Activated naive CD4-positive, alpha-beta T cell treated with Interleukin-2 at 50 U/mL for 16 hours (primary cell): ENCODE measurements at places on chromosomes 6 and 20.

DNA sequence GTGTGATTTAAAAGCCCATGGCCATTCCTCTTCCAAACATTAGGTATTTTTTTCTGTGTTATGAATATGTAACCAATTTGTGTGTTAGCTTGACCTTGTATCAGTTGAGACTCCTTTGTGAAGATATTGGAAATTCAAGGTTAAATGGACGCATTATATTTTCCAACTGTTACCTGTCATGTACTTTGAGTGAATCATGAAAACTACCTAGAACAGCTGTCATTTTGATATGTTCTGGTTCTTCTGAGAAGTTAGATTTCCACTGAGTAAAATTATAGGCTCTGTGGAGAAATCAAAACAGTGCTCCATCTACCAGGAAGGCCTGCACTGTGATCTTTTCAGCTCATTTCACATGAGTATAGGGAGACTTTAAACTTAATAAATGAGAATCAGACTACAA, 470.0 kb downstream of the NKAIN2 start:
- DNase-seq: no peak

GRCh38 chr20:57620274-57620990, at the start of gene ZBP1:
Gene ZBP1, minus strand, starts transcription at chr20:57620426. Its CDS starts 131 bp downstream, at chr20:57620295.
- peak; percentile 57 for DNase-seq

GRCh38 chr6:130900913-130901312, 73.7 kb downstream of the SMLR1 start:
- DNase-seq: no peak

DNA sequence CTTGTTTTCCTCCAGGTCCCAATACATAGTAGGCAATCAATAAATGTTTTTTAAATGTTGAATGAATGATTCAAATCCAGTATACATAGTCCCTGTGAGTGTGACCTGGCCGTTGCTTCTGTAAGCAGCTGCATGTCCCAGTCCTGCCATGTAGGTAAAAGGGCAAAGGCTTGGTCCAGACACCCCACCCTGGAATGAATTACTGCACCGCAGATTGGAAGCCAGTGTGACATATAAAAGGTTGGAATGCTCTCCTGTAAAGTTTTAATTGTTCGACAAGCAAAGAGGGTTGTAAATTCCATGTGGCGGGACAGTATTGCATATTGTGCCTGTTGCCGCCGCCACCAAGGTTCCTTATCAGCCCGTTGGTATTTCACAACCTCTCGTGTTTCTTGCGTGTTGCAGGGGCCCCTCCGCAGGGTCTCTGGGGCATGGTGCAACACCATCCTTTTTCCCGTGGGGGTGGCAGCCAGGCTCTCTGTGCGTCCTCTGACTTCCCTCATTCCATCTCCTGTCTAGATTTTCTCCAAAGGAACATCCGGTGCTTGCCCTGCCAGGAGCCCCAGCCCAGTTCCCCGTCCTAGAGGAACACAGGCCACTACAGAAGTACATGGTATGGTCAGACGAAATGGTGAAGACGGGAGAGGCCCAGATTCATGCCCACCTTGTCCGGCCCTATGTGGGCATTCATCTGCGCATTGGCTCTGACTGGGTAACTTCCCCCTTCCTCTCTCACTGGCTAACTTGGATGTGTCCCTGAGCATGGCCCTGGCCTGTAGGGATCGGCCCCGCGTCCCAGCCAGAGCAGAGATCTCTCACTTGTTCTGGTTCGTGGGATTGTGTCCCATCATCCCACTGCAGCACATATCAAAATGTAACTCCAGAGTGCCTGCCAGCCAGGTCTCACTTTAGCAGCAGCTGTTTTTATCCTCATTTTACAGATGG, 20.3 kb downstream of the POFUT1 start:
- no peak for DNase-seq

DNA sequence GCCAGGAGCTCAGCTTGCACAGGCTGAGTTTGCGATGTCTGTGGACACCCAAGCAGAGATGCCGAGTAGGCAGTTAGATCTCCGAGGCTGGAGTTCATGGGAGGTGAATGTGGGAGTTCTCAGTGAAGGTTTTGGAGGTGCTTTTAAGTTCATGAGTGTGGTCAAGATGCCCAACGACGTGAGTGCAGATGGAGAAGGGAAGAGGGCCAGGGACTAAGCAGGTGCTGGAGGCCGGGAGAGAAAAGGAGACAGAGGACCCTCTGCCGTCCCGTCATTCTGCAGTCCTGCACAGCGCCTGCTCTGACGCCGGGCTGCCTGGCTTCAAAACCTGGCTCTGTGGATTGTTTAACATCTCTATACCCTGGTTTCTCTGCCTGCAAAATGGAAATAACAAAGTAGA, 15.5 kb downstream of the ITPR3 start:
- DNase-seq: no peak

- no peak for DNase-seq
Measured at GRCh38 chr6:82270881-82271635, 23.5 kb upstream of the IBTK start.

- no peak for DNase-seq
Measured at GRCh38 chr20:43744966-43745730, 18.3 kb upstream of the GTSF1L start.

DNA sequence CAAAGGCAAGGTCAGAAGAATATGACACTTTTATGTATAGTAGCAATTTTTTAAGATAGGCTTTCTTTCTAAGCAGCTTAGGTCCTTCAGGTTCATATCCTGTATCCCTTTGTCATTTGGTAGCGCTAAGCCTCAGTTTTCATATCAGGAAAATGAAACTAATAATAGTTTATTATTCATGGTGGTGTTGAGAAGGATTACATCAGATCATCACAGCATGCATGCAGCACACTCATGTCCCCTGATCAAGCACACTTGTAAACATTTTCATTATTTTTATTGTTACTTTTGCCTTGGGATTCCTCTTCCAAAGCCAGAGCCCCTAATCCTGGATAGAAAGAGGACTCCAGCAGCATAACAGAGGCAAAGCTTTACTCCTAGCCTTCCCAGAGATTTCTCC, 70.2 kb upstream of the ADGRF1 start:
- no peak for DNase-seq
